ENCODE measurements at places on chromosomes 2 and 18. TPM values are rescaled to one million over a fixed set of nuclear protein-coding genes. Genes with fewer than 3 reads are reported as not detected.

The DCDC2C gene
- total RNA-seq: 0.38 TPM

The REG3A gene
- not detected for total RNA-seq

The ALPP gene
- 5.2 TPM for total RNA-seq

The TMEM163 gene
- 0.10 TPM for total RNA-seq

The TMEM127 gene
- 44.6 TPM for total RNA-seq

The DYNAP gene
- total RNA-seq: not detected

The IL37 gene
- total RNA-seq: not detected

The MYO5B gene
- 9.4 TPM for total RNA-seq

The GPBAR1 gene
- 0.31 TPM for total RNA-seq

The C1D gene
- 31.7 TPM for total RNA-seq

The ICA1L gene
- total RNA-seq: 1.8 TPM
